Right hindlimb (tissue), 1 donor: ENCODE measurements at places on chromosomes 5 and 9.

- DNase-seq: no peak
Measured at GRCh38 chr5:43314724-43315123, 1.5 kb upstream of the HMGCS1 start.

DNA sequence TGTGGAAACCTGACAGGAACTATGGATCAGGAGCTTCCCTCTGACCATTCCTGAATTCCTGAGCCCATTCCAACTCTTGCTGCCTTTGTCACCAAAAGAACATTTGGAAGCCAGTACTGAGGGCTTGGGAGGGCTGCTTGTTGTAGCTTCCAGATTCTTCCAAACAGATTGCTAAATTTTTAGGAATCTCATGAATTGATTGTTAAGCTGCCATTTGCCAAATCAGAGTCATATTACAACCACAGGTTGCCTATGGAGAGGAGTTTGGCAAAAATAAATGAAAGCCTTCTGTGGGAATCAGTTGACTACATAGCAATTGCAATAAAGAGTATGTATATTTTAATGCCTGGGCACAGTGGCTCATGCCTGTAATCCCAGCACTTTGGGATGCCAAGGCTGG is 39.2 kb upstream of the SLC28A3 start:
- DNase-seq: no peak

DNA sequence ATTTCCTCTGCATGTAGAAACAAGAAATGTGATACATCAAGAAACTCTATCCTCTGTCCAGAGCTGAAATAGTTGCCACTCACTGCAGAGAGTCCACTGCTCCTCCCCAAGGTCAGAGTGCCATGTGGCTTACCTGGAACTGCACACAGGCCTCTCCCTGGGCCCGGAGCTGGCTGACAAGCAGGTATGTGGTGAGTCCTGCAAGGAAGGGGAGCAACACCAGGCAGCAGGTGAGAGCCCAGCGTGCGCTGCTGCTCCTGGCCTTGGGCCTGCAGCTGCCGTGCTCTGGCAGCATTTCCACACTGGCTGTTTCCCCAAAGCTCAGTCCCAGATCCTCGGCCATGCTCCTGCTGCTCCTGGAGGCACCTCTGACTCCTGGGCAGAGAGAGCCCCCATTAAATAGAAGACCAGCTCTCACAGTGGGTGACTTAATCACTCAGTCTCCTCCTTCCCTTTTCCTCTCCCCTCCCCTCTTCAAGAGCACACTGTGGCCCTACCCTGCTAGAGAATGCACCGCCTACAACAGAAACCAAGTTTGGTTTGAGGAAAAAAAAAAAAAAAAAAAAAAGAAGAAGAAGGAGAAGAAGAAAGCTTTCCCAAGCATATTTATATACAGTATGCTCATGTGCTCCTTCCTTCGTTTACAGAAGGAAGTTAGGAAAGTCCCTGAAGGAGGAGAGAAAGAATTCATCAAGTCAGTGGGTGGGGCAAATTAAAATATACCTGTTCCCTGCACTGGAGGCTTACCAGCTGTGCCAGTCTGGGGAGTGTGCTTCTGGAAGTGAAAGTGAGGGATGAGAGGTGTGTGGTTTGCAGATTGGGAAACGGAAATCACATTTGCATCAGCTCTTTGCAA is at the start of gene TNFSF15:
Gene TNFSF15, minus strand, starts transcription at position 370 of the 856 bp plus-strand sequence. Its CDS starts 27 bp downstream, at position 343.
- DNase-seq: peak; percentile 56

- no peak for DNase-seq
Measured at GRCh38 chr5:137296213-137296781, 202.8 kb downstream of the SPOCK1 start.

DNA sequence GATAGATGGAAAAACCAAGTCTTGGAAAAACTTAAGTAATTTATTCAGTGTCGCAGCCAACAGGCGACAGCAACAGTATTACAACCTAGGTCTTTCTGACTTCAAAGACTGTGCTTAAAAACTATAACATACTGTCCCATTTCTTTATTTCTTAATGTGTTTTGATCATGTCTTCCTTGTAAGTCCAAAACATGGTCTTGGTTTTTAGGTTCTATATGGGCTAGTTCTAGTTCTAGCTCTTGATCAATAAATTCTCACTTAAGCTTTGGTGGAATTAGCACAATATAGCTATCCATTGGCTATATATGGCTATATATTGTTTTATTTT is 69.9 kb downstream of the IQGAP2 start:
- DNase-seq: no peak

- no peak for DNase-seq
Measured at GRCh38 chr9:123997665-123998277, 13.8 kb upstream of the LHX2 start.

GRCh38 chr5:127096328-127096993 is 23.2 kb upstream of the C5orf63 start:
- DNase-seq: no peak

DNA sequence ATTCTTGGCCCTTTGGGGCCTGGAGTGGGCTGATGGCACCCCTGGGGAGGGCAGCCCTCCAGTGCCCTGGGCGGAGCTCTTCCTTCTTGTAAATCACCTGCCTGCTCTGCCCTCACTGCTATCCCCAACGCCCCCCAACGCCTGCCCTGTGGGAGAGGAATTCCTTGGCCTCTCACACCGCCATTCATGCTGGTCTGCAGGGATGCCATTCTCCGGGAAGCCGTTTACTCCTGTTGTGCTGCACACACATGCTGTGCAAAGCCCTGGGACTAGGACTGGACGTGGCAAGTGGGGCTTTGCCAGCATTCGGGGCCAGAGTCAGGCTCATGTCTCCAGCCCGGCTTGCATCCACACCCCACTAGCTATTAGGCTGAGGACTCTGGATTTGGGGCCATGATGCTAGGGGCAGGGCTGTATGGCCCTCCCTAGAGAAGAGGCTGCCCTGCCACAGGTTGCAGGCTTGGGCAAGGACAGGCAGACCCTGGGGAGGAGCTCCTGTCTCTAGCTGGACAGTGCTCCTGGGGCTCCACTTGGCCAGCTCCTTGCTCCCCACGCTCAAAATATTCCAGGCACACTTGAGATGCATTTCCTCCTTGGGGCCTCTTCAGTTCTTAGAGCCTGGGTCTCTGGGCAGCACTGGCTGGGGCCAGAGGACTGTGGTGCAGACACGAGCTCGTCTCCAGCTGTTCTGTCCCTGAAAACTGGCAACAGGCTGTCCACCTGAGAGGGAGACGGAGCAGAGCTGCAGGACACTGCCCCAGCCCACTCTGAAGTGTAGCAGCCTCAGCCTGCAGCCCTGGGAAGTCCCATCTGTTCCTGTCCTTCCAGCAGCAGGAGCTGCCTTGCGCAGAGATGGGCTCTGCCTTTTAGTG is 226.9 kb downstream of the CACNA1B start:
- DNase-seq: no peak

GRCh38 chr9:96075111-96075510 is 199.6 kb downstream of the ERCC6L2 start:
- DNase-seq: no peak

DNA sequence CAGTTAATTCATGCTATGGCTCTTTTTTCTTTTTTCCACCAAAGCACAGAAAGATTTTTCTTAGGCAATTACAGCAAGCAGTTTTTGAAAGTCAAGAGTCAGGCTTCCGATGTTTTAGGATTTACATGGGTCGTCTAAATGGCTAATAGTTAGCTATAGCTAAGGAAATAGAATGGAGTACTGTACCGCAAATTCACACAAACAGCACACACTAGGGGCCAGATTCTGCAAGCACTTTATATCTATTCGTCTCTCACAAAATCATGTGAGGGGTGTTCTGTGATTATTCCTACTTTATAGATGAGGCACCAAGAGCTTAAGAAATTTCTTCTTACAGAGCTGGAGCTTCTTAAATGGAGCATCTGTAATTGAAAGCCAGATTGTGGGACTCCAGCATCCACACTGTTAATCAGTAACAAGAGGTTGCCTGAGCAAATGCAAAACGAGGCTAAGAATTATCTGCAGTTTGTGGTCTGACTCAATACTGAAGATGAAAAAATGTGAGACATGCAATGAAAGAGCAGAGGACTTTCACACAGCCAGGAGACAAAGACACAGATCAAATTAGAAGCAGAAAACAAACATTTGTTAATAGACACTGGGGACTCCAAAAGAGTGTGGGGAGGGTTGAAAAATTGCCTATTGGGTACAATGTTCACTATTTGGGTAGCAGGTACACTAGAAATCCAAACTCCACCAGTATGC is 62.7 kb upstream of the CTXN3 start:
- no peak for DNase-seq

DNA sequence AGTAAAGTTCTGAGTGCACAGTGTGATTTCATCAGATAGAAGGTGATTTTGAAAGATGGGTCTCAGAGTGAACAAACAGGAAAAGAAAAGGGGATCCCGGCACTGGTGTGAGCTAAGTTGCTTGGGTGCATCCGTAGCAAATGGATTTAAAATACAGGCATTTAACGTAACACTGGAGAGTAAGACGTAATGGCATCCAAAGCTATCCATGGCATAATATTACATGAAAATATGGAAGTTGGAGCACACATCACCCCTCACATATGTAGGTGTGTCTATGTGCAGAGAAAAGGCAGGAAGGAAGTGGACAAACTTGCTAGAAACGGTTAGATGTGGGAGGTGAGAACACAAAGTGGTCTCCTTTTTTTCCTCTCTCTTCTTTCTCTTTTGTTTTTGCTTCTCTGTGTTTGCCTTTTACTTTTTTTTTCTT is 38.2 kb upstream of the SEMA4D start:
- no peak for DNase-seq

GRCh38 chr5:54996466-54996865 is 11.1 kb upstream of the ESM1 start:
- DNase-seq: no peak

DNA sequence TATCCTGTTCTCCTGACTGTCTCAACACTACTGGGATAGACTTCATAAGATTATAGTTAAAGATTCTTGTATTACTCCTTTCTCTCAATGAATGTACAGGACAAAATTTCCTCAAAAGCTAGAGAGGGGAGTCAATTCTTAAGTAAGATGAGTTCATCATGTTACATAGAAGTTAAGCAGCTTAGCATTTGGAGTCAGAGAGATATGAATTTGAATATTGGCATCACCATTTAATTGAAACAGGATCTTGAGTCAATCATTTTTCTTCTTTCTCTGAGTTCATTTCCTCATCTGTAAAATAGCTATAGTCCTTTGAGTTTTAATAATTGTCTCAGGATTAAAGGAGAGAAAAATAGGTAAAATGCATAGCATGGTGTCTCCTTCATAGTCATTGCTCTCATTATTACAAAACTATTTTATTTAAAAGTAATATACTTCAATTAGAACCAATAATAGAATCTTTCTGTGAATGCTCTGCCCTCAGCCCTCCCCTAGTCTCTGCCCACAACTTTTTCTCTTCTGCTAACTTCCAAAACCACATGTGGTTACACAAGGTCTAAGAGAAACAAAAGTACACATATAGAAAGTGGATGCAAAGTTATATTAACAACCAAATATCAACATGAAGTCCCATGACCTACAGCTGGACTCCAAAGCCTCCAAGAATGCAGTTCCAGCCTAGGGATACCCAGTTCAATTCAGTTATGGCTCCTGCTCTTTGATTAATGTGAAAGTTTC is 265.6 kb downstream of the TLE1 start:
- no peak for DNase-seq

- DNase-seq: no peak
Measured at GRCh38 chr5:62386824-62387223, 16.9 kb downstream of the DIMT1 start.

DNA sequence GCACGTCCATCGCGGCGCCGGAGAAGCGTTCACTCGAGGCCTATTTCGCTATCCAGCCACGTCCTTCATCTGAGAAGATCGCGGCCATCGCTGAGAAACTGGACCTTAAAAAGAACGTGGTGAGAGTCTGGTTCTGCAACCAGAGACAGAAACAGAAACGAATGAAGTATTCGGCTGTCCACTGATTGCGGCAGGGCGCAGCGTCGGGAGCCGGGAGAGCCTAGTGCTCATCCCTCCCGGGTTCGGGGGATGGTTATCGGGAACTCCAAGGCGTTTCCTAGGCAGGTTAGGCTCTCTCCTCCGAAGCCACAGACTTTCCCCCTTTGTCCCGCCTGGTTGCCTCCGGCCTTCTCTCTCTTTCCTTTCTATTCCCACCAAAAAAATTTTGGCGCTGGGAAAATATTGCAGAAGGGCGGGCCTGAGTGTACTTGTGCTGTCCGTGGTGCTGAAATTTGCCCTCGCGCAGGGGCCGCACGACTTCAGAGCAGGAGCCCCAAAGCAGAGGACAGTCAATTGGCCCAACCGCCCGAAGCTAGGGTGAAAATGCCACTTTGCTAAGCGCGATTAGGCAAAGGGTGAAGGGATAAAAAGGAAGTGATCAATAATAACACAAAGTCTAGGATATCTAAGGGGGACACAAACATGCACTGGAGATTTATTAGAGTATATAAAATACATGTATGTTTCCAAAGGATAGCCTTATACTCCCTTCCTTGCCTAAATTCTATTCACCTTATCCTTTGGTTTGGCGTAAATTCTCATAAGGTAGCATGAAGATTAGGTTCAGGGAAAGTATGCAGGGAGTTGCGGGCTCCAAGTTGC is 1.8 kb downstream of the POU4F3 start:
- DNase-seq: peak; percentile 78

DNA sequence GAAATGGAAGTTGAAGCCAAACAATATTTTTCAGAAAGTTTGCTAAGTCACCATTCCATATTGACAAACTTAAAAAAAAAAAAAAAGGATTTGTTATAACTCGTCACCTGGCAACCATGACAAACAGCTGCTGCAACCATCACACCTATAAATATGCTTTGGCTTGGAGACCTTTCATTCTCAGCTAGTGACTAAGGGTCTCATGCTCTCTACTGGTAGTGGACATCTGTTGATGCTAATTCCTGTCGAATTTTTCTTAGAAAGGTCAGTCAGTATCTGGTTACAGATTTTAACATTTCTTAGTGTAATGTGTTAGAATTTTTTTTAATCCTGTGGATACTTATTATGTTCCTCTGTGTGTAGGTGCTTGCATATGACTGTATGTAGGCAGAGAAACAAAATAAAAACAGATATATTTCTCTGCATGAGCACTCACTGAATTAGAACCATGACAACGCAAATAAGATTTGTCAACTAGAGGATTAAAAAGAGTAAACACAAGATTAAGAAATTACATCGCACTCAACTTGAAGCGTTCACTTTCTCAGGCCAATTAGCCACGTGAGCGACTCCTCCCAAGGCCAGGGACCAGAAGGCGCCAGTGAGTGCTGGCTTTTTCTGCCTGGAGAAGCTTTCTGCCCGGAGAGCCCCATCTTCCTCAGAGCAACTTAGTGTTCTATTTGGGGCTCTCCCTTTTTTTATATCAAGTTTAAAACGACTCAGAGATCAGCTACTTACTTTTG is 27.0 kb upstream of the ZNF622 start:
- peak; percentile 38 for DNase-seq

DNA sequence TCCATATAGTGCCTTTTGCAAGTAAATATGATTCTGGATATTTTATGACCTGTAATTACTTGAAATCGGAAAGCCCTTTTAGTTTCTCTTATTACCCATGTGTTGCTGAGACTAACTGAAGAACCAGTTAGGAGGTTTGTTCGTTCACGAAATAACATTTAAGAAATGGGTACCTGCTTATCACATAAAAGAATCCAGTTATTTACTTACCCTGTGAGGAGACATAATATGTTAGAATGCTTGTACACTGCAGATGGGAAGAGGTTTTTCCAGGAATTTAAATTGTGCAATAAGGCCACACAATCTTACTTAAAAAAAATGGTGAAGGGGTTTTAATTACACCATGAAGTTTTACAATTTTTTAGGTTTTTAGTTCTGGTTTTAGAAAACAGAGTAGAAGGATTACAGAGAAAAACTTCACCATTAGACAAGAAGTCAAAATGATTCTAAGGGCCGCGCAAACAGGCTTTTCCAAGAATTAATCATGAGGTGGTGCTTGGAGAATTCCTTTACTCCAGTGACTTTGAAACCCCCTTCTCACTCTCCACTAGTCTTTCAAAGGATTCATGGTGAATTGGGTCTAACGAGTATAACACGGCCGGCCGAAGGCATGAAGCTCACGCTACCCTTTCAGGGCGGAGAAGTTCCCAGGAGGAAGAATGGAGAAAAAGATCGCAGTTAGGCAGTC is 1.1 kb upstream of the PTGER4 start:
- no peak for DNase-seq
